Mesenteric fat pad (tissue), 1 donor: ENCODE measurements at places on chromosomes 6 and 20.

- DNase-seq: no peak
Observed at GRCh38 chr6:106642476-106642875, 13.1 kb downstream of the QRSL1 start.

DNA sequence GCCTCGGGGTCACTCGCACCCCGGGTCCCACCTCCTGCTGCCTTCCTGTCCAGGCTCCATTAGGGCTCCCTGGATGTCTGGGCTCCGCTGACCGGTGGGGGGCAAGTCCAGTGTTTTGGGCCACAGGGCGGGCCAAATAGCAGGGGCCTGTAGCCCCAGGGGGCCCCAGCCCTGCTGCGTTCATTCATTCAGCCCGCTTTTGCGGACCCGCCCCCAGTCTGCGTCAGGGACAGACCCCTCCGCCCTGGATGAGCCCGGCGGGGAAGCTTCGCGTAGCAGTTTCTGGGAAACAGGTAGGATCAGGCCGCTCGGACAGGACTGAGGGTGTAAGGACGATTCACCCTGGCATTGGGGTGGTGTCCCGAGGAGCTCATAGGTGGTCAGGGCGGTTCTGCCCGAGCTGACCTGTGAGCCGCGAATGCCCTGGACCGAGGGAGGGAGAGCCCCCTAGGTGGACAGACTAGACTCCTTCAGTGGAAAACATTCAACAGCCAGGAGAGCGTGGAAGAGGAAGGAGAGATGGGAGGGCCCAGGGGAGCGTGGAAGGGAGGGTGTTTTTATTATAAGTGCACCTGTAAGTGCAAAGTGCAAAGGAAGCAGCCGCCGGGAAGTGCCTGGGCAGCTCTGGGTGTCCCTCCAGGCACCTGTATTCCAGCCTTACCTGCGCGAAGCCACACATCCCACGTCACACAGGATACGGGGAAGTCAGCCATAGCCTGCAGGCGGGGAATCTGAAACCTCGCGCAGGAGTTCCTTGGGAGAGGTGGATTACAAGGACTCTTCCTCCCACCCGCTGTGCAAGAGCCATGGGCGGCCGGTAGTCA lies 662 bp downstream of the ENTPD6 start:
- DNase-seq: no peak

GRCh38 chr20:9981829-9982228 lies 53.0 kb upstream of the ANKEF1 start:
- no peak for DNase-seq

DNA sequence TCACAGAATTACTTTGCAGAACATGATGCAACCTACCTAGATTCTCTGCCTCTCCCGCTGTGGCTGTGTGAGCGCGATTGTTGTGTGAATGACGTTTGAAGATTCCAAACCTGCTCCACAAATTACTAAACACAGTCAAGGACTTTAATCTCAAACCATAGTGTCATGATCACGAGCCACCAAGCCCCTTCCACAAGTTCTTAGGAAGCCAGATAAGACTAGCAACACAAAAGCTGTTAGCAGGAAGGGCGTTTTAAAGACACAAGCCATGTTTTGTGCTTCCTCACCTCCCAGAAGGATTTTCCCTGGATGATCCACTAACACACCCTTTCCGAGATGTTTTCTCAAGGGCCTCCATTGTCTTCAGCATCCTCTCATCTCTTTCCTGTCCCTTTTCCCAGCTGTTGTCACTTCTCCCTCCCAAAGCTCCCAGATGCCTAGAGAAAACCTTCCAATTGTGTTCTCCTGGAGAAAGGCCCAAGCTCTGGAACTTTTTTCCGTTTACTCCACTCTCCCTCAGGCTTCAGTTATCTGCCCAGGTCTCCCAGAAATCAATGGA lies 12.8 kb downstream of the OPN5 start:
- DNase-seq: no peak

- no peak for DNase-seq
Observed at GRCh38 chr6:144019929-144020328, 11.9 kb upstream of the PLAGL1 start.

GRCh38 chr6:145262771-145263170 lies 472.5 kb downstream of the EPM2A start:
- no peak for DNase-seq

DNA sequence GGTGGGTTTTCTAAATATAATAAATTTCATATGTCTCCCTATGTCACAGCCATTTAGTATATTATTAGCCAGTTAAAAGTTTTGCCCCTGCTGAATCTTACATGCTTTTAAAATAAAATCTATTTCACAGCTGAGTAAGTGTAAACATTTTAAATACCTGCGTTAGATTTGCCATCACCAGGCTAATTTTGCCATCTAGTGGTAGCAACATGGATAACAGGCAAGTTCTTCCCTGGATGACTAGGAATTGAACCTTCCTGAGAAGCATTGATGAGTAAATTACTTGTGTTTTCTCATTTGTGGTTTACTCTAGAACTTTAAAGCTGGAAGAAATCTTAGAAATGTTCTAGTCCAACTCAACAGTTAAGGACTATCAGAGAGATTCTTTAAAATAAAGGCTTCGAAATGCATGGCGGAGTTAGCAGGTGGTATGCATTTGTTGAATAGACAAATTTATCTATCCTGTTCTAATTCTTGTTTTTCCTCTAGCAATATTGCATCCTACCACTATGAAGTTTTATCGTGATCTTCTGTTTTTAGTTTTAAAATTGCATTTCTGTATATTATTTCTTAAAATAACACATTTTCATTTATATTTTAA lies 2.6 kb downstream of the PRSS35 start:
- no peak for DNase-seq

DNA sequence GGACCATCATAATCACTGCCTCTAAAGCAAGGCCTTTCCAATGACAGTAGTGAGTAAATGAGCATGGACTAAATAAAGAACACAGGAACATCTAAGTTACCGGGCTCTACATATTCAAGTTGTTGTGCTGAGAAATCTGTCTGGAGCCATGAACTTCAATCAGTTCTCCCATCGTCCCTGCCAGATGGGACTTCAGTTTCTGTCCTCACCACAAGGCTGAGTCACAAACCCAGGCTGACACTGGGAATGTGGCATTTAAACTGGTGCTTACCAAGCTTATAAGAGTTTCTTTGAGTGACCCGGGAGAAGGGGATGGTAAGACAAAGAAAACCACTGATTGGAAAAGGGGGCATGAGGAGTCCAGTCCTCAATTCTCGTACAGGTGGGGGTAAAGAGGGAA lies 497.0 kb downstream of the MAFB start:
- no peak for DNase-seq

DNA sequence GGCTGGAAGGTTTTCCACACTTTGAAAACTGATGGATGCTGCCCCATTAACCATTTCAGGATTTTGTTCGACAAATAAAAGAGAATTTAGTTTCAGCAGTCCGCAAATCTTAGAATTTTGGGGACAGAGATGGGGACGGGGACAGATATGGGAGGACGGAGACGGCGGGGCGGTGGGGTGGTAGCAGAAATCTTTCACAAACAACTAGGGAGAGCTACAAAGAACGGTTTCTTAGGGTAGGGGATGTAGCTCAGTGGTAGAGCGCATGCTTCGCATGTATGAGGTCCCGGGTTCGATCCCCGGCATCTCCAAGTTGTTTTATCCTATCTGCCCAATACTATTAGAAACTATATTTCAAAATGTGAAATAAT lies 15.1 kb downstream of the HMGN4 start:
- DNase-seq: no peak

- DNase-seq: no peak
Observed at GRCh38 chr6:15025446-15025845, 220.4 kb upstream of the JARID2 start.

DNA sequence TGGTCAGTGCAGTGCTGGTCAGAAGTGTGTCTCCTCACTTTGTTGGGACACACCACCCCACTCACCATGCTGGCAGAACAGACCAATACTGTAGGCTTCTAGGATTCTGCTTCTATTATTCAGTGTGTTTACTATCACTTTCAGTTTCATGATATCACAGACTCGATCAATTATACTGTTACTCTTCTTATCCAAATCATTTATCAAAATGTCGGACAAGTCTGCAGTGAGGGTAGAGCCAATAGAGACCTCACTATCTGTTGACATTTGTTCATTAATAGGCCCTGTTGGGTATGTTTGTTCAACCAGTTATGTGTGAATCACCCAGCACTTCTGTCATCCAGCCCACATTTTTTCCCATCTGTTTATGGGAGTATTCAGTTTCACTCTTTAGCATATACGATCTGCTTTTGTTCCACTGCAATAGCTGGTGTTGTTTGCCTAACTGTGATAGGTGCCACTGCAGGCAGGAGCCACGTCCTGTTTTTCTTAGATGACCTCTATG lies 140.1 kb downstream of the NRN1 start:
- DNase-seq: no peak

GRCh38 chr6:167676666-167677421 lies 149.9 kb upstream of the AFDN start:
- DNase-seq: no peak

DNA sequence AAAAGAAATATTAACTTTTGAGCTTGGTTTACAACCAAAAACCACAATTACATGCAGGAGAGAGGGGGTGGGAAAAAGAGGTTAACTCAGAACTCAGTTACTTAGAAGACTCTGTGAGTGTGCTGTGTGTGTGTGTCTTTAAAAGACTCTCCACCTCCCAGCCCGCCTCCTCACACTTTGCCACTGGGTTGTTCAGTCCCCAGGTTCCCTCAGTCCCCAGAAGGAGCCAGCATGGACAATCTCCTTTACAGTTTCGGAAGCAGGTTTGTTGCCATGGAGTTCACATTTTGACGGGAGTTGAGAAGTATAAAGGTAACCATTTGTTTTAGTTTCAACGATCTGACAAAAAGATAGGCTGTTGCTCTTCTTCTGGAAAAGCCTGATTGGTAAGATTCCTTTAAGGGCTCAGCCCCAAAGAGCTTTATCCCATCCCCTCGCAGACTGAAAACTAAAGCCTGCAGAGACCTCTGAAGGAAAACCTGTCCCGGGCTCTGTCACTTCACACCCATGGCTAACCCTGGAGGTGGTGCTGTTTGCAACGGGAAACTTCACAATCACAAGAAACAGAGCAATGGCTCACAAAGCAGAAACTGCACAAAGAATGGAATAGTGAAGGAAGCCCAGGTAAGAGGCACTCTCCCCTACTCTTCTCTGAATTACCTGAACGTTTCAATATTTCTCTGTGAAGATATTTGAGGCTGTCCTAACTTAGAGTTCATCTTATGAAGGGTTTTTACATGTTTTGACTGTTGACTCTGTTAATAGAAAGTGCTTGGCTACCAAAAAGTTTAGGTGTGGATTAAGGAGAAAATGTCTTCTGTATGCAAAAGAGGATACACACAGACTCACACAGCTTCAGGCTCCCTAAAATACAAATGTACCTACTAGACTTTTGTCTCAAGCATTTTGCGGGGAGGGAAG lies at the start of gene SPTLC3:
Gene SPTLC3 (plus strand): TSS at position 212 of the 921 bp plus-strand sequence. CDS start 296 bp downstream, at position 508.
- DNase-seq: no peak

GRCh38 chr6:137247724-137248123 lies 28.5 kb upstream of the IFNGR1 start:
- DNase-seq: no peak

- DNase-seq: no peak
Observed at GRCh38 chr6:149233056-149233715, 84.3 kb upstream of the TAB2 start.

DNA sequence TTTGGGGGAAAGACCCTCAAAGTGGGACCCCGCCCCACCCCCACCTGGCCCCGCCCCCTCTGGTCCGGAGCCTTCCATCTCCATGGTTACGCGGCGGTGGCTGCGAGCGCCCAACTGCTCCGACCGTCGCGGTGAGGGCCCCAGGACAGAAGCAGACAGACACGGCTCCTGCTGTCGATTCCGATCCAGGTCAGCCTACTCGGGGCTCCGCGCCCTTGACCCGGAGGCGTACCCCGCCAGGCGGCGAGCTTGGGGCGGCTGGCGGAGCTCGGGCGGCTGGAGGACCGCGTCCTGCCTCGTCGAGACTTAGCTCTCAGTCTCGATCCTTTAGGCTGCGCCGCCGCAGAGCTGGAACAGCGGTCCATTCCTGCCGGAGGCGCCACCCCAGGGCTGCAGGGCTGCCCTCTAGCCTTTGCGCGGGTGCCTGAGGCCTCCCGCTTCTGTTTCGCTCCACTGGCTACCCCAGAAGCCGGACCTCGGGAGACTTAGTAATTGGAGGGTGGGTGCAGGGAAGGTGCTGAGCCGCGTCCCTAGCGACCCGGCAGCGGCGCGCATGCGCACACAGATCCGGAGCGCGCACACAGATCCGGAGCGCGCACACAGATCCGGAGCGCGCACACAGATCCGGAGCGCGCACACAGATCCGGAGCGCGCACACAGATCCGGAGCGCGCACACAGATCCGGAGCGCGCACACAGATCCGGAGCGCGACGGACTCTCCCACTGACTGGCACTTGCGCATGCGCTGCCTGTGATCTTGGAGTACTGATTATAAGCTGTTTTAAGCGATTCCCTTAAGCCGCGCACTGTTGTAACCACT lies at the start of gene CFAP206:
Gene CFAP206 (plus strand): TSS at position 72 of the 820 bp plus-strand sequence. CDS start 1,868 bp downstream, outside the sequence.
- peak; percentile 91 for DNase-seq

DNA sequence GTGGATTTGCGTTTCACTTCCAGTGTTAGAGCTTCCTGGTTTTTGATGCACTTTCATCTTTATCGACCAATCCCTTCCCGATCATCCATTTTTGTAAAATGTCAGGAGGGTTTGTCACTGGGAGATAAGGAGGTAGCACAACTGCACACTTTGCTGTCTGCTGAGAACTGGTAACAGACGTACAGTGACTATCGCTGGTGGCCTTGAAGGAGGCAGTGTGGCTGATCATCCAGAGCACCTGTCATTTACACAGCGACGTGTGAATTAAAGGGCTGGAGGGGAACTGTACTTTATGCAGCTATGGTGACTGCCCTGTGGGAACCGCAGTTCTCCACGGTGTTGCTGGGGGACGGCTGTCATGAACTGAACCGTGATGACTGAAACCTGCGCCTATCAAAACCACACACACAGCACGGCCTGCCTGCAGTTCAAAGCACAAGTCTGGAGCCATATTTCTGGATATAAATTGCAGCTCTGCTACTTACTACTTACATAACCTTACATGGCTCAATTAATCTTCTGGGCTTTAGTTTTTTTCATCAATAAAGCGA lies 50.0 kb downstream of the HUS1B start:
- no peak for DNase-seq

GRCh38 chr6:167255918-167256553 lies 35.1 kb upstream of the UNC93A start:
- no peak for DNase-seq

- DNase-seq: no peak
Observed at GRCh38 chr6:153997221-153997620, 41.8 kb upstream of the OPRM1 start.

DNA sequence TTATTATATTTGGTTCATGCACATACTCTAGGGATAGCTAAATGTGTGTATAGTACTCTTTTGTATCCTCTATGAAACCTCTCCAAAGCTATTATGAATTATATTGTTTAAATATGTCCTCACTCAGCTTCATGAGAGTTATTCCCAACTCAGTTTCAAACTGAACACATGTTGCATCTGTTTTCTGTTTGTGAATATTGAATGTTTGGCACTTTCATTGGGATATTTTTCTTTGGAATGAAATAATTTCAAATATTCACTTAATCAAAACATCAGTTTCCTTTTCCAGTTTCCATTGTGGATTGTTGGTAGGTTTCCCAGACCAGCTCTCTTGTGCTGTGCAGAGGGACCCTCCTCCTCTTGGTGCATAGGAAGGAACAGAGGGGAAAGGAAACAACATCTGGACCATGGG lies 46.6 kb downstream of the HDAC2 start:
- no peak for DNase-seq

GRCh38 chr20:62796699-62797491 lies 622 bp downstream of the MRGBP start:
- DNase-seq: no peak

GRCh38 chr6:74931558-74931957 lies 274.3 kb downstream of the COL12A1 start:
- no peak for DNase-seq
